Stimulated activated CD4-positive, alpha-beta T cell treated with anti-CD3 and anti-CD28 coated beads, Interleukin-1b, Interleukin-23, amount 100 ng/mL, for 1 hour (primary cell): ENCODE measurements at places on chromosomes 5 and 9.

DNA sequence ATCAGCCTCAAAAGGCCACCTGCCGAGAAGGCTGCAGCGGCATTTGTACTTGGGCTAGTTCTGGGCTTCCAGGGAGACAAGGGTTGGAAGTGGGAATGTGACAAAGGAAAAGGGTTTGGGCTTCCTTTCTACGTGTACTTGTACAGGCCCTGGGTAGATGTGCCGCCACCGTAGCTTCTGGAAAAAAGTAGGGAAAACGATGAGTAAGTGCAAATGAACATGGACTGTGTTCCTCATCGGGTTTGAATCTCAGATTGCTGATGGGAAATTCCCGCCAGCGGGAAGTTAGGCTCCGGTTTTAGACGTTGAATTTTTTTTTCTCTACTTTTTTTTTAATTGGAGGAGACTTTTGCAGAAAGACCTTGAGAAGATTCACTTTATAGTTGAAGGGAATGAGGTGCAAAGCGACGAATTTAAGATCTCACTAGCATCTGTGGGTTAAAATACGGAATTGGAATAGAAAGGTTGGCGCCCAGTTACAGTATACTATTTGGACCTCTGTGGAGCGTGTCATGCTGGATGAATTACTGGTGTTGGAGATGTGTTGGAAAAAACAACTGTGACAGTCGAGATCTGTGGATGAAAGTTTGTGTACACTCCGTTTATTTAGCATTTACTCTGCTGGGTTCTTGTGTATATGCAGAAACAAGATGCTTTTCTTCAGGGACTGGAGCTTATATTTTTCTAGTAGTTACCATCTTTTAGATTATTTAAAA lies 1.2 kb downstream of the G3BP1 start:
- DNase-seq = no peak

- no peak for DNase-seq
Observed at GRCh38 chr5:50744776-50745175, 78.3 kb downstream of the PARP8 start.

DNA sequence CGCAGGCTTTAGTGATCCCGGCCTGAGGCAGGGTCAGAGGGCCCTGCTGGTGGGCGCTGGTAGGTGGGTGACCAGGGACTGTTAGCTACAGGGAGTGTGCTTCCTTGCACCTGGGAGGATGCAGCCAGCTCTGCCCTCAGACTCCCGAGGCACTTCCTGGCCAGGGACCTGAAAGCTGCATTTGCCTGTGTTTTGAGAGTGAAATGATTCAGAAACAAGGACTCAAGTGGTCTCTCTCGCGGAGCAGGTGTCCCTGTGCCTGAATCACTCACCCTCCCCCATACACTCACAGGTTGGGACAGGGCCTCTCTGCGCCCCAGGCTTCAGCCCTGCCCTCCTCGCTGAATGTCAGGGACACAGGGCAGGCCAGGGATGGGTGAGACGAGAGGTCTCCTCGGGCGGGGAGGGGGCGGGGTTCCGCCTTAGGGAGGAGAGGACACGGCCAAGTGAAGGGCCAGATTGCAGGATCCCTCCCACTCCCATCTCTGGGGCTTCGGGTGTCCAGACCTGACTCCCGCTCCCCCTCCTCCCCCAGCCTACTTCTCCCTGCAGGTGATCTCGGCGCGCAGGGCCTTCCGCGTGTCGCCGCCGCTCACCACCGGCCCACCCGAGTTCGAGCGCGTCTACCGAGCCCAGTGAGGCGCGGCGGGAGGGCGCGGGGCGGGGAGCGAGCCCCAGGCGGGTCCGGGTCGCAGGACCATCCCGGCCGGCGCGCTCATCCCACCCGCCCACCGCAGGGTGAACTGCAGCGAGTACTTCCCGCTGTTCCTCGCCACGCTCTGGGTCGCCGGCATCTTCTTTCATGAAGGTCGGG lies 1.5 kb downstream of the LTC4S start:
- no peak for DNase-seq

- DNase-seq = no peak
Observed at GRCh38 chr9:97911970-97912369, 10.3 kb downstream of the TRMO start.

GRCh38 chr5:53815471-53815870 lies 255.0 kb downstream of the NDUFS4 start:
- no peak for DNase-seq

DNA sequence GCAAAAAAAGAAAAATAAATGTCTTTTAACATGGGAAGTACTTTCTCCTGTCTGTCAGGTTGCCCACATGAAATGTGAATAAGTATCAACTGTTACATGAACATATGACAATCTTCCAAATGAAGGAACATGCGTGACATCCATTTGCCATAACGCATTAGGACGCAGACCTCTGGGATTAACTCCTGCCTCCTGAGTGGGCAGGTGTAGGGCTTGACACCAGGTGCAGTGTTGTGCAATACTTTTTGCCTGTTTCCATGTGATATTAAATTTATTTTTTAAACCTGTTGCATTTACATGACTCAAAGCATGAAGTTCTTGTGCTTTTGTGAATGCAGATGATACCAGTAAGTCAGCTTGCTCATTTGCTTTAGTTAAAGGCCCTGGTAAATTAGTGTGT lies 8.7 kb upstream of the TMEM141 start:
- DNase-seq = no peak

GRCh38 chr5:99010294-99010693 lies 81.5 kb upstream of the CHD1 start:
- no peak for DNase-seq

DNA sequence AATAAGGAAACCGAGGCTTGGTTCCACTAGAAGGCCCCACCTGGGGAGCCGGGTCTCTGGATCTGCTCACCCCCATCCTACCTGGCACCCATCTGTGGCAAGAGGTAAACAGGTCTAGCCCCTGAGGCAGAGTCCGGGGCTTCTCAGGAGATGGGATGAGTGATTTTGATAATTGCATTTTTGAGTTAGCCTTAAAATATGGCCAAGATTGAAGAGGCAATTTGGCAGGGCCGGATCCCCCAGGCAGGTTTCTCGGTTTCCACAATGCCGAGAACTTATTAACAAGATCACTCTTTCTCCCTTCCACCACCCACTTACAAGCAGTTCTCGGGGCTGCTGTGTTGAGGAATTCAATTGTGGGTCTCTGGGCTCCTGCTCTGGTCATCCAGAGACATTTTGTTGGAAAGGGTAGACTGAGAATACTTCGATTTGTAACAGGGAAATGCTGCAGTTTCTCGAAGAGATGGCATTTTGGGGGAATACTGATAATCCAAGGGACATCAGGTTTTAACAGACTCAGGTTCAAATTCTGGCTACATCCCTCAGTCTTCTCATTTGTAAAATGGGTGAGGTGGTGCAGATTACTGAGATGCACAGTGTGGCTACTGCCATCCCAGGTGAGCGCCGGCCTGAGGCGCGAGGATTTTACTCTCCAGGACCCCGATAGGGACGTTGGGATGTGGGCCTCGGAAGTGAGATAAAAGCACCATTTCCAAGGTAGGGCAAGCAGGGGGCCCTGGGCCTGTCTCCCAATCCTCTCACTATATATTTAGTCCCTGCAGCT lies 194.2 kb downstream of the CDK5RAP2 start:
- DNase-seq = no peak

- DNase-seq = no peak
Observed at GRCh38 chr9:32554107-32554506, 1.7 kb upstream of the TOPORS start.

DNA sequence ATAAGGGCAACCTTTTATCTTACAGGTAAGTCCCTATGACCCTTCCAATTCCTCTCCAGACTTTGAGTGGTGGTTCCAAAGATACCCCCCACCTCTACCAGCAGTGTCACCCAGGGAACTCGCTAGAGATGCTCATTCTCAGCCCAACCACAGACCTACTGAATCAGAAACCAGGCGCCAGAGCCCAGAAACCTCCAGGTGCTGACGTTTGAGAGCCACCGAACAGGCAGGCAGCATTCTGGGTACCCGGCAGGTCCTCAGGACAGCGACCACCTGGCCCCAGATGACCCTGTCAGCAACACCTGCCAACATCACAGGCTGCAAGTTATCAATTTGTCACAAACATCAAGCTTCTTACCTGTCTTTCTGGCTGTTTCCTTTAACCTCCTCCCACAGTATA lies 19.5 kb downstream of the RAPGEF1 start:
- no peak for DNase-seq

- DNase-seq = no peak
Observed at GRCh38 chr9:33843312-33843961, 26.5 kb downstream of the UBE2R2 start.

- no peak for DNase-seq
Observed at GRCh38 chr5:168464214-168464613, 22.1 kb upstream of the RARS1 start.

DNA sequence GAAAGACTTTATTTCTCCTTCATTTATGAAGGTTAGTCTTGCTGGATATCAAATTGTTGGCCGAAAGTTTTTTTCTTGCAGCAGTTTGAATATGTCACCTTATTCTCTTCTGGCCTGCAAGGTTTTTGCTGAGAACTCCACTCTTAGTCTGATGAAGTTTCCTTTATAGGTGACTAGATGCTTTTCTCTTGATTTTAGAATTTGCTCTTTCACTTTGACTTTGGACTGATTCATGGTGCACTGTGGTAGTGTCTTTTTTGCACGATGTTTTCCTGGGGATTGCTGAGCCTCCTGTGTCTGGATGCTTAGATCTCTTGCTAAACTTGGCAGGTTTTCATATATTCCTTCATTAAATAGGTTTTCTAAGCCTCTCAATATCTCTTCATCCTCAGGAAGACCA lies 12.4 kb downstream of the AHRR start:
- no peak for DNase-seq

- no peak for DNase-seq
Observed at GRCh38 chr5:72720205-72720604, 96.3 kb upstream of the TNPO1 start.

DNA sequence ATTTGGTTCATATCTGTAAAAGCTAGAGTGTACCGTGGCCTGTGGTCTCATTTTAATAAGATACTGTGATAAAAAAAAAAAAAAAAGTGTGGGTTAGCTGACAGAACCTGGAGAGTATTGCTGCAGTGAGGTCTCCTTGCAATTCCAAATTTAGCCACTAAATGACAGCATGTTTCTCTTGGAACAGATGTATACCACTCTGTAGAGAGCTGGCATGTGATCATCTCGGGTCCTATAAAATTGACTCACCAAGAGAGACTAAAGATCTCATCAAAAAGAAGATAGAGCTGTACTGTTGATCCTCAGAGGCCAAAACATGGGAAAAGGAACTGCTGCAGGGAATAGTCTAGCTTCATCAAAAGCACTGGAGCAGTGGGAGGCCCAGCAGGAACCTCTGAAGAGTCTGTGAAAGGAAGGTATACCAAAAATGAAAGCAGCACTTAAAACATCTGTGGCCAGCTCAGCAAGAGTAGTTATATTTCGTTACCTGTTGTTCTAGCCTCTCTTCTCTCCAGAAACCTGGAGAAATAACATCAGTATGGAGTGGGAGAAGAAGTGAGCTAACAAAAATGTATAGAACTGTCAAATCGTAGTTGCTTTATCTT lies 826.8 kb downstream of the EFNA5 start:
- DNase-seq = no peak

GRCh38 chr5:5422819-5423515 lies 490 bp downstream of the ICE1 start:
- DNase-seq = no peak

GRCh38 chr5:113520429-113520828 lies 6.9 kb downstream of the YTHDC2 start:
- DNase-seq = no peak

- no peak for DNase-seq
Observed at GRCh38 chr5:170483701-170484458, 19.9 kb upstream of the KCNIP1 start.

GRCh38 chr5:170585273-170585948 lies 81.6 kb downstream of the KCNIP1 start:
- DNase-seq = no peak

DNA sequence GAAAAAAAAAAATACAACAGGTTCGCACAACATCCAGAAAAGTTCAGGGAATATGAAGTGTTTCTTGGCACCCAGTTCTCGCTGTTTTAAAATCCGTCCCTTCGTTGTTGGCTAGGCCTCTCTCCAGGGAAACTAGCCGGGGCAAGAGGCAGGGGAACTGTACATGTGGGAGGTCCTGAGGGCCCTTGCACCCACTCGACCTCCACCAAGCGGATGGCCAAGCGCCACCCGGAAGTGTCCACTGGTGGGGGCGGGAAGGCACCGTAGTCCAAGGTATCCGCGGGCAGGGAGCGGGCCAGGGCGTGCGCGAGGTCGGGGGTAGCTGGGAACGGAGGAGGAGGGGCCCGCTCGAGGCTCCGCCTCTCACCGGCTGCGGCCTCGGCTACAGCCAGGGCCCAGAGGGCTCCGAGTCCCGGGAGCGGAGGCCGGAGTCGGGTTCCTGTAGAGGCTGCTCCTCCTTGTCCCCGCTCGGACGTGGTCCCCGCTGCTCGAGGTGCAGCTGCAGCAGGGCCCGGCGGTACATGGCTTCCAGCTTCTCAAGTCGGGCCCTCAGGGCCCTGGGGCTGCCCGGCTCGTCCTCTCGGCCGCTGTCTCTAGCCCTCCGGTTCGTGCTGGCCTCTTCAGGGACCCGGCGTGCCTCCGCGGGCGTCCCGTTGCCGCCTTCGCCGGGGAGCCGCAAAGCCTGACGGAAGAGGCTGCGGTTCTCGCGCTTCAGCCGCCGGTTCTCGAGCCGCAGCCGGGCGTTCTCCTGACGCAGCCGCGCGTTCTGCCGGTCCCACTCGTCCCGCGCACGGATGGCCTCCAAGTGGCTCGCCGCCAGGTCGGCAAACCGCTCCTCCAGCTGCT lies 720 bp downstream of the TUSC1 start:
- no peak for DNase-seq

- no peak for DNase-seq
Observed at GRCh38 chr9:116151966-116152381, 1.6 kb upstream of the PAPPA start.

- no peak for DNase-seq
Observed at GRCh38 chr5:160466889-160467554, 45.4 kb downstream of the PTTG1 start.

DNA sequence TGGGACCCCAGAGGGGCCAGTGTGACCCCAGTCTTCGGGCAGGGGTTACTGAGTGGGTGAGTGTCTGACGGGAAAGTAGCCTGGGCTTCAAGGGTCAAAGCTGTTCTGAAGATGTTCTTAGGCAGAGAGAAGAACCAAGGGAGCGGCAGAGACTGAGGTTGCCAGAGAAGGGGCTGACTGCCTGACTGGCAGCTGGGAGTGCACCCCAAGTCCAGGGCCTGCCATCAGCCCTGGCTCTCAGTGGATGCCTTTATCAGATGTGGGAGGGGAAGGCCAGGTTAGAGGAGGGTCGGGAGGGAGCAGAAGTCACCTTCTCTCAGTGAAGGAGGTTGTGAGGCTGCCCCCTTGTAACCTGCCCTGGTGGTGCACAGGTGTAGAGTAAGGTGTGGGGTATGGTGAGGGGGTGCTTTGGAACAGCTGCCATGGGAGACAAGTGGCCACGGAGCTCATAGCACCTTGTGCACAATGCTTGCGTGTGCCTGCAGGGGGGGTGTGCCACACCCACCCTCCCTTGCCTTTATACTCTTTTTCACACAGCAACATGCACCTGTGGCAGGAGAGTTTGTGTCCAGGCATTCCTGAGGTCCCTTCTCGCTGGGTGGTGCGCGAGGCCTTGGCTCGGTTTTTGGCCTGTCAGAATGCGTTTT lies 18.9 kb downstream of the RALGPS1 start:
- no peak for DNase-seq

- no peak for DNase-seq
Observed at GRCh38 chr9:18346745-18347144, 127.2 kb upstream of the ADAMTSL1 start.
